Endothelial cell (in vitro differentiated cells): ENCODE measurements at places on chromosomes 5 and 9. TPM values are rescaled to one million over a fixed set of nuclear protein-coding genes. Genes with fewer than 3 reads are reported as not detected.

- DNase-seq: peak; percentile 84
- peak within 1 kb of the TSS; percentile 98 for H3K4me3 ChIP-seq
- H3K36me3 ChIP-seq: peaks cover 15% of the 10 kb centered on the region
- H3K27ac ChIP-seq: peak within 1 kb of the TSS; percentile 96
- peaks cover 66% of the 10 kb centered on the region for H3K4me1 ChIP-seq
Observed at GRCh38 chr5:15499528-15500324, at the start of gene FBXL7. FBXL7 (plus strand) TSS chr5:15500180.

STK32A gene
- 0.87 TPM for total RNA-seq

DNA sequence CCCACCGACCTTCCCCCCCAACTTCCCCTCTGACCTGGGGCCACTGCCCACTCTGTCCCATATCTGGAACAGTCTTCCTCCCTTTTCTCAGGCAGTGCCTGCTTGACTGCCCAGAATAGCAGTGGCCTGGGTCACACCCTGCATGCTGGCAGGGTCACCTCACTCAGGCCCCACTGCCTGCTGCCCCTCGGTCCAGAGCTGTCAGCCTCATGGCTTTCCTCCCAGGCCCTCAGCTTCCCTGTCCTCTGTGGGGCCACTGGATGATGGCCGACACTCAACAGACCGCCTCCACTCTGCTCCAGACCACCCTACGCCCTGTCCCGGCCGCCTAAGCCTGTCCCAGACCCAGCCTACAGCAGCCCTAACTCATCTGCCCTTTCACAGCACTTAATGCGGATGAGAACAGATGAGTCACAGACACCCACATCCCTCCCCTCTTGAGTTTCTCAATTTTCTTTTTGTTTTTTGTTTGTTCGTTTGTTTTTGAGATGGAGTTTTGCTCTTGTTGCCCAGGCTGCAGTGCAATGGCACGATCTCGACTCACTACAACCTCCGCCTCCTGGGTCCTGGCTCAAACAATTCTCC lies 5.9 kb downstream of the PNPLA7 start:
- no peak for DNase-seq
- H3K4me1 ChIP-seq: no peaks in the 10 kb centered on the region
- peaks cover 6% of the 10 kb centered on the region for H3K36me3 ChIP-seq
- H3K4me3 ChIP-seq: no peak overlapping the region
- H3K27me3 ChIP-seq: peaks cover 10% of the 10 kb centered on the region

DNA sequence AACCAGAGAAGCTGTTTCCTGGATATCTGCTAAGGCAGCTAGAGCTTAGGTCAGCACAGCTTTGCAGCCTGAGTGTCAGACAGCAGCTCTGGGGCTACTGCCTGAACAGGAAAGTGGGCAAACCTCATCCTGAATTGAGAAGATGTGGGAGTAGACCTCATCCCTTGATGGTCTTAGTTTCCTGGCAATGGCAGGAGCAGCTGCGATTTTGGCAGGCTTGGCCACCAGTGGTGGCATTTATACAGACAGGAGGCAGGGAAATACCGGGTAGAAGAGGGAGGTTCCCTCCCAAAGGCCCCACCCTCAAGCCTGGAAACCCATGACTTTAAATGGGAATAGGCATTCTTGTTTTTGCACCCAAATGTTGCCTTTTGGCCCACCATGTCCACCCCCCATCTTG lies 69.7 kb downstream of the LIX1 start:
- no peak overlapping the region for H3K4me3 ChIP-seq
- no peak overlapping the region for H3K27ac ChIP-seq
- H3K36me3 ChIP-seq: no peaks in the 10 kb centered on the region
- H3K27me3 ChIP-seq: no peaks in the 10 kb centered on the region
- DNase-seq: no peak

DNA sequence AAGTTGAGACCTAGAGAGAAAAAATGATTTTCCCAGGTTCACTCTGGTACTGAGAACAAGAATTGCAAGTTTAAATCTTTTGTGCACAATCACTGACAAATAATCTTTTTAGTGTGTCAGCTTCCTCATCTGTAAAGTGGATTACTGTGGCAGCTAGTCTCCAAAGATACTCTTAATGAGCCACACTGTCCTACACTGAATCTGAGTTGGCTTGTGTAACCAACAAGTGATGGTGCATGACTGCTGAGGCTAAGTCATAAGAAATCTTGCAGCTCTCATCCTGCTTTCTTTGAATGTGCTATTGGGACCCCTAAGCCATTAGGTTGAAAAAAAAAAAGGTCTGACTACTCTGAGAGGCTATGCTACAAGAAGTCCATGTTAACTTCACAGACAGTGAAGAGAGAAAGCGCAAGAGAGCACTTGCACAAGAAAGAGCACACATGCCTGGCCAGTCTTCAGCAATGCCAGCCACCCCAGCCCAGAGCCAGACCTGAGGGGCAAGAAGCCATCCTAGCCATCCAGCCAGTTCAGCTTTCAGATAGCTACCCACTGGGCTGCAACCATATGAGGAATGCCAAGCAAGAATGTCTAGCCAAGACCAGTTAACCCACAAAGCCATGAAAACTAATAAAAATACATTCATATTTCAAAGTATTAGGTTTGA lies 419.4 kb downstream of the RAB3C start:
- H3K4me1 ChIP-seq: no peaks in the 10 kb centered on the region
- H3K27me3 ChIP-seq: peaks cover 2% of the 10 kb centered on the region
- no peak overlapping the region for H3K4me3 ChIP-seq
- DNase-seq: no peak
- H3K36me3 ChIP-seq: no peaks in the 10 kb centered on the region
